Activated CD4-positive, alpha-beta T cell treated with anti-CD3 and anti-CD28 coated beads, Interleukin-2, Interleukin-6, amounts not matched to agents 100 ng/mL and 50 ng/mL, durations not matched to agents 16 hours and 8 hours (primary cell): ENCODE measurements at places on chromosomes 12 and 14.

- DNase-seq, result no peak
Measured at GRCh38 chr12:117450209-117450608, 88.8 kb upstream of the NOS1 start.

DNA sequence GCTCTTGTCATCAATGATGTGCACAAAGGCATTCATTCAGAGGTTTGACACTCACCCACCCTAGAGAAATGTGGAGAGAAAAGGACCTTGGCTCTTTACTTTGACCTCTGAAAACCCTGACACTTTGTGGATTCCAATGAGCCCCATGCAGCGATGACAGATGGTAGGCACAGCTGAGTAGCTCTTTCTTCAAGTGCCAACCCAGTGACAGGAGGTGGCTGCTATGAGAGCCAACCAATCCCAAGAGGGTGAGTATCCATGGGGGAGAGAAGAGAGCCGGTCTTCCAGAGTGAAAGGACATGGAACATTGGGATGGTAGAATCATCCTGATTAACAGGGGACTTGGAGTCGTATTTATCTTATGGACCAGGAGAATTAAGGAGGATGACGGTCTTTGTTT, 17.8 kb downstream of the SLC8A3 start:
- no peak for DNase-seq

GRCh38 chr12:105403095-105403494, 72.6 kb downstream of the C12orf75 start:
- no peak for DNase-seq

DNA sequence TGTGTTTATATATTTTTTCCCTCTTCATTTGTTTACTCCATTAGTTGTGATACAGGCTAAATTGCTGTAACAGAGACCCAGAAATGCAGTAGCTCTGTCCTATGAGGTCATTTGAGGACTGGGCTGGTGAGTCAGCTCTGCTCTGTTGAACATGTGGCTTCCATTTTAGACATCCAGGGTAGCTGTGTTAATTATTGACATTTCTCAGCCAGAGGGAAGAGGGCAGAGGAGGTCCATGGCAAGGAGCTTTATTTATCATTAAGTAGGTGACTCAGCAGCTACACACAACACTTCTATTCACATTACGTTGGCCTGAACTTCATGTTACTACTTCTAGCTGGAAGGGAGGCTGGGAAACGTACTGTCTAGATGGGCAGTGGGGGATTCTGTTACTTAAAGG, 85.4 kb downstream of the PTCSC3 start:
- DNase-seq, result no peak

DNA sequence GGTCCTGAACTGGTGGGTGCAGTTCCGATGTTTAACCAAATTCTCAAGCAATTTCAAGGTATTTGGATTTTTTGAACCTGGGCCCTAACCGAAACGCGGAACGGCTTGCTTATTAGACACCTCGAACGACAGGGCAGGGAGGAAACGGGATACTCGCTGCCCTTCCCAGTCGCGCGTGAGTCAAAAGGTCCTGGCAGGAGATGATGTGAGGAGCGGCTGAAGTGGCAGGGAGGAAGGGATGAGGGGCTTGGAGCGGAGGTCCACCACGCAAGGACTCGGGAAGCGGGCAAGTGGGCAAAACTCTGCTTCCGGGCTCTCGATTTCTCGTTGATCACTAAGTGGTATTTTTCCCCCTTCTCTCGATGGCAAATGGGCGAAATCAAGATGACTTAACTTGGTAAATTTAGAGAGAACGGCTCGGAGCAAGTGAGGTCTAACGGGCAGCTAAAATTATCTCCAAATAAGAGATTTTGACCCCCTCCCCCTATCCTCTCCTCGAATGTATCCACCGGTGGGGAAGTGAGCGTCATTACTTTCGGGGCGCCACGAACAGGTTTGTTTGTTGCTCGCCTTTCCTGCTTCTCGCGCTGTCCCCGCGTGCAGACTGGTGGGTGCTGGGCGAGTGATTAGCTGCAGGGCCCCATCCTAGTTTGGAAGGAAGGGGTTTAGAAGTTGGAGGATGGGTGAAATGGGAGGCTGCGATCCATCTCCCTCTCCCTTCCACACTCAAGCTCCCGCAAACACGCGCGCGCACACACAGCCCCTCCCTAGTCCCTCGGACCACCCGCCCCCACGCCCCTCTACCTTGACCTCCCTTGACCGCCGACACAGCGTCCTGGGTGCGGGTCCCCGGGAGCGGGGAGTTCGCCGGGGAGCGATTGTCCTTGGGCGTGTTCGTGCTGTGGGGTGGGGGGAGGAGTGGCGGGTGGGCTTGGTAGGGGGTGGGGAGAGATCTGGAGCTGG, 986 bp upstream of the NTF3 start:
- no peak for DNase-seq

DNA sequence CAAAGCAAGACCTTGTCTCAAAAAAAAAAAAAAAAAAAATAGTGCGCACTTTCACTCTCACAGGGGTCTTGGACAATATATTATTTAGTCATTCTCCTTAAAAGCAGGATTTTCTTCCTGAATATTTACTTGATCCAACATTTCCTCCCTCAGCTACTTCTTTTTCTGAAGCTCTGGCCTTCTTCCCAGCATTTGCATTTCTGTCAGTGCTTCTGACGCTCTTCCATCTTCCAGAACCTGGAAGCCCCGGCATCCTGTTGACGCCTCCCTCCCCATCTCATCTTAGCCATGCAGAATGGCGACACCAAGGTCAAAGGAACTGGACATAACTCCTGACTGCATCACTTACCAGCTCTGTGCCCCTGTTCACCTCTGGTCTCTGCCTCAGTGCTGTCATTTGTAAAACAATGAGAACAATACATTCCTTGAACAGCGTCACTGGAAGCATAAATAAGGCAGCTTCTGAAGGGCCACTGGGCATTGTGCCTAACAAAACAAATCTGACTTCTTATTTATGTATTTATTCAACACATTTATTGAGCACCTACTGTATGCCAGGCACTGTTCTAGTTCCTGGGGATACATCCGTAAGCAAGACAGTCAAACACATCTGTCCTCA, 90.9 kb upstream of the MDM1 start:
- DNase-seq, result no peak

DNA sequence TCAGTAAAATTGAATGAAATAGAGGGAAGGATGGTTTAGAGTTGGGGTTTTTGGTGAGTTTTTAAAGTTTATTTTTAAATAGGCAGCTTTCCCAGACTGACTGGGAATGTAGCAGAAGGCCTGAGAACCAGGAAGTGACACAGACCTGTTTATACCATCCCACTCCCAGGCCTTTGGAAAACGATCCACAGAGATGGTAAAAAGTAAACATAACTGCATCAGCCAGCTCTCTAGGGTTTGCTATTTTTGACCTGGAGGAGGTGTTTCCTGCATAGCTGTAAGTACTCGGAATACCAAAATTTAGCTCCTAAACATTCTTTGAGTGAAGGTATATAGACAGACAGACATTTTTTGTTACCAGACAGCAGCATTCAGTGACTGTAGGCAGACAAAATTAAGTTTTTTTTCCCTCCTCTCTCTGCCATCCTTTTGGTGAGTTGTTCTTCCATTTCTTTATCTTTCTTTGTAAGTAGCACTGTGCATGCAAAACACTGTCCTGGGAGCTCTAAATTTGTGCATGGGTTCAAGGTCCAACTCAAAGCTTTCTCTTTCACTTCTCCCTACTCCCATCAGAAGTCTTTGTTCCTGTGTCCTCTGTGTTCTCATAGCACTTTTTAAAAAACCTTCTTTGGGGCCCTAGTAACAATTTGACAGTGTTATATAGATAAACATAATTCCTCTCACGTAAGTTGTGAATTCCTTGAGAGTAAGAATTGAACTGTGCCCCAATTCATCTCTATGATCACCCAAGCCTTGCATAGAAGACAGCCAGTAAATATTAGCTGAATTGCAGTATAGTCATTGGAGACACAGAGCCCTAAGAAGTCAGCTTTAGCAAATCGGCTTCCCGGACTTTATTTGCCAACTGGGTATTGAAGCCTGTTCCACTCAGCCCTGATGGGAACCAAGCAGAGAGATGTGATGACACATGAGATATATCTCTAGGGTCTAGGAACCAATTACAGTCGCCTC, 37.4 kb downstream of the SUSD6 start:
- no peak for DNase-seq

GRCh38 chr12:49626169-49626835, 2.9 kb downstream of the PRPF40B start:
- peak; percentile 27 for DNase-seq

DNA sequence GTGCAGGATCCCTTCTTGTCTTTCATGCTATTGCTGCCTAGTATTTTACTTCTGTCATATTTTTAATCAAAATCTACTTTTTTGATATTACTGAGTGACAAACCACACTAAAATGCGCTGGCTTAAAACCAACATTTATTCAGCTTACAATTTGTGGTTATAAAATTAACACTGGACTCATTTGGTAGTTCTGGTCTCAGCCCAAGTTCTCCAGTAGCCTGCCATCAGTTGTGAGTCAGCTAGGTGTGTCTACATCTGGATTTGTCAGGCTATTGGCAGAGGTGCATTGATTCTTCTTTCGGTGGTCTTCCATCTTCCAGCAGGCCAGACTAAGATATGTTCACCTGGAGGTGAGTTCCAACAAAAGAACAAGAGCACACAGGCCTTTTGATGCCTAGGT, 765.1 kb upstream of the FBXO33 start:
- no peak for DNase-seq

DNA sequence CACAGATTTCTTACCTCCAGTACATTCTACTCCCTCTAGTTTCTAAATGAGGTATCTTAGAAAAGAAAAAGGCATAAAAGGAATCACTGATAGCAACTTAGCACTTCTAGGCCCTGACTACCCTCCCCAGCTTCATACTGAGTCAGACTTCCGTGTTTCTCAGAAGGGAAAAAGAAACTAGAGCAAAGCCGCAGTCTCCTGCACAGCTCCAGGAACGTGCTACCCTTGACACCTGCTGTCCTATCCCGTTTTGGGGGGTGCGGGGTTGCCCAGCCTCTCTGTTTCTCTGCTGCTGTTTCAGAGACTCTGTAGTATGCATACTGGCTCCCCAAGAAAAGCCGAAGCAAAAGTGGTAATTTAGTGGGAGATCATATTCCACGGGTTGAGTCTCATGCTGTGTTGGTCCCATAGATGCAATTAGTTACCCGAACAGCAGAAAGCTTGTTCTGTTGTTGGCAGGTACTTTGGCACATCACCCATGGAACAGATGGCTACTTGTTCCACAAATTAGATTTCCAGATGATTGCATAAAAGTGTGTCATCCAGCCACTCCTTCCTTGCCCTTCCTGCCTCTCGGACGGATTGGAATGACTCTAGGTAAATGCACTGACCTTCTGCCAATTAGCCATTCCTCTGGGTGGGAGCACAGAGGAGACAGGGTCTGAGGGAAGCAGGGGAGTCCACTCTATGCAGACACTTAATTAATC, 438.1 kb downstream of the FUT8 start:
- DNase-seq, result peak; percentile 87

DNA sequence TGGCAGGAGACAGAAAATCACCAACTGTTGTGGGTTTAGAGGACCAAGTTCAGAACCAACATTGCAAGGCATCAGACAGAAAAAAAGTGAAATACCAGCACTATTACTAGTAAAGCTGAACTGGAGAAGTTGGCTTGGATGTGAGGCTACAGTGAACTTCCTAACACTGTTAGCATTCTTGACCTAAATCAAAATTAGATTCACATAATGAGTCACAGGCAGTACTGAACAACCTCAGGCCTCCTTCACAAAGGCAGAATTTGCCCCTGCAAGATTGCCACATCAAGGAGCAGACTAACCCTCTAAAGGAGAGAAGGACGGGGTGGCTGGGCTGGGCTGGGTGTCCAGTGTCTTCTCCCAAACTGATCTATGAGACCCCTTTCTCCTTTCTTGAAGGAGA, 539.7 kb downstream of the SNAPC1 start:
- DNase-seq, result no peak

- DNase-seq, result no peak
Measured at GRCh38 chr14:74635847-74636246, 23.8 kb upstream of the LTBP2 start.

DNA sequence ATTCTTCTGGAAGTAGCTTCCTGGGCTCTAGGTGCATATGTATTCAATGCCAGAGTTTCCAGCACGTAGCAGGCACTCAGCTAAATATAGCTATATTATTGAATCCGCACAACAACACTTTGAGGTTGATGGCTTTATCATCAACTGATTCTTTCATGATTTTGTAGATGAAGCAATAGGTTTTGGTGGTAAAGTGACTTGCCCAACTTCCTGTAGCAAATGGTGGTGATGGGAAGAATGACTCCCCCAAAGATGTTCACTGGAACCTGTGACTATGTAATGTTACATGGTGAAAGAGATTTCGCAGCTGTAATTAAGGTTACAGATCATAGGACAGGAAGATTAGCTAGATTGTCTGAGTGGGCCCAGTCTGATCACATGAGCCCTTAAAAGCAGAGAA, 3.2 kb downstream of the TDRD9 start:
- DNase-seq, result peak; percentile 16

GRCh38 chr12:12788131-12788530, 2.7 kb downstream of the APOLD1 start:
- DNase-seq, result peak; percentile 8

GRCh38 chr12:77325511-77326236, 260.3 kb upstream of the E2F7 start:
- DNase-seq, result no peak

- DNase-seq, result peak; percentile 64
Measured at GRCh38 chr12:55932551-55932910, 1.6 kb downstream of the DGKA start.

- no peak for DNase-seq
Measured at GRCh38 chr12:6171409-6172015, 28.7 kb upstream of the CD9 start.

DNA sequence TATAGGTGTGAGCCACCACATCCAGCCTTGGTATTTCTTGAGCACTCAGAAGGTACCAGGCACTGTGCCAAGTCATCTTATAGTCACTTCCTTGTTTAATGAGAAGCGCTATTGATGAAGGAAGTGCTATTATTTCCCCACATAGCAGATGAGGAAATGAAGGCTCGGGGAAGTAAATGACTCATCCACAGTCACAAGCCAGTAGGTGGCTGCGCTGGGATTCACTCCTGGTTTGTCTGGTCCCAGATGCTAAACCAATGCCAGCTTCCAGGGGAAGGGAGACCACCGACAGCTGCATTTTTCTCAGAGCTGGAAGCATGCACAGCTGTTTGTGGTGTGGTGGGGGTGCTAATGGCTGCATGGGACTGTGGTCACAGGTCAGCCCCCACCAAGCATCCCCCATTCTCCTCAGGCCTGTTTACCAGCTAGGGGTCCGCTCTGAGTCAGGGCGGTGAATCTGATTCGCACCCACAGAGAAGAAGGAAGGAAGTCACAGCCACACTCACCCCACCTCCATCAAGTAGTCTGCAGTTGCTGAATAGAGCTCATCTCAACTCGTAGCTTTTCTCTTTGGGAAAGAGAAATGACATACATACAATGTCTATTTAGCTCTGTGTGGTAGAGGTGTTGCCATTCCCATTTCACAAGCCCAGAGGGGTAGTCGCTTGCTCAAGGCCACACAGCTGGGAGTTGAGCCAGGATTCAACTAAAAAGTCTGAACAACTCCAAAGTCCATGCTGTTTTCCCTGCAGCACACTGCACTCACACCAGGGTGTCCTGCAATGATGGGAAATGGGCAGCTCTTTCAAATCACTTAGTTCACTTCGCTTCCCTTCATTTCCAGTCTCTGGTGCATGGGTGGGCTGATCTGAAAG, 6.3 kb upstream of the LTBP2 start:
- peak; percentile 84 for DNase-seq
